ENCODE measurements at places on chromosomes 4 and X.

GRCh38 chr4:37715889-37716402 is 29.8 kb upstream of the RELL1 start:
- DNase-seq: no peak

GRCh38 chr4:35124106-35124505 is 1120.2 kb downstream of the ARAP2 start:
- no peak for DNase-seq

DNA sequence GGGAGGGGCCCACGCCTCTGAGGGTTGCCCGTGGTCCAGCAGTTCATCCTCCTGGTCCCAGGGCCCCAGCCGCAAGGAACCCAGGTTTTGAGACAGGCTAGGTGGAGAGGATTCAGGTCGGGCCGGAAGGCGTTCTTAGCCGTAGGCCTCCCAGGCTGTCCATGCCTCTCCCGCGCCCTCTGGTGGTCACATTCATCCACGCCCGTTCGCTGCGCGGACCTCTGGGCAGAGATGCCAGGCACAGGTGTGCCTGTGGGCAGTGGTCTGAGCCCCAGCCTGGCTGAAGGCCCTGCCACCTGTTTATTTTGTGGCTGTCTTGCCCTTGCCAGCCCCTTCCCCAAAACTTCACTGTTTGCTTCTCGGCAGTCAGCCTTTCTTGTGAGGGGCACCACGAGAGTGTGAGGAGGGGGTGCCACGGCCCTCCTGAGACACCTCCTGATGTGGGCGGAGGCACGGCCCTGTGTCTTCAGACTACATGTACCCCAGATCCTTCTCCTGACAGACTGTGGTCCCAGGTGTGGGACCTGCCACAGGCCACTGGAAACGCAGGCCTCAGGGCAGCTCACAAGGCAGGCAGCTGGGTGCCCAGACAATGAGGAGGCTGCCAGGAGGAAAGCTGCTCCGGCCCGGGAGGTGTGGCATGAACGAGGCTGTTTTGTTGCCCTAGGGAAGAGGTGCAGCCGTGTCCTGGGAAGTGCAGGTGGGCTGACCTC is 5.0 kb downstream of the UVSSA start:
- no peak for DNase-seq

DNA sequence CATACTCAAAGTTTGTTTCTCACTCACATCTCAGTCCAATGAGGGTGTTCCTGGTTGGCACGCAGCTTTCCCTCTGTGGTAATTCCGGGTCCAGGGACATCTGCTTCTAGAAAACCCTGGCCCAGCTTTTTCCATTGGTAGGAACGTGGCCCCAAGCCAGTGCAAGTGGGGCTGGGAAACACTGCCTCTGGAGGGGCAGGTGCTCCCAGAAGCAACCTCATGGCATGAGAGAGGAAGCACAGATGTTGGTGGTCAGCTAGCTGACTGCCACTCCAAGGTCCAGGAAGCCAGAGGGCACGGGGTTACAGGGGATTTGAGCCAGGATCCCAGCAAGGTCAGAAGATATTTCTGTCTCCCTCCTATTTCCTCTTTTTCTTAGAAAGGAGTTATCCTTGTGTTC is 47.5 kb downstream of the DCTD start:
- no peak for DNase-seq

- DNase-seq: no peak
Observed at GRCh38 chr4:115366390-115366789, 253.0 kb upstream of the NDST4 start.

DNA sequence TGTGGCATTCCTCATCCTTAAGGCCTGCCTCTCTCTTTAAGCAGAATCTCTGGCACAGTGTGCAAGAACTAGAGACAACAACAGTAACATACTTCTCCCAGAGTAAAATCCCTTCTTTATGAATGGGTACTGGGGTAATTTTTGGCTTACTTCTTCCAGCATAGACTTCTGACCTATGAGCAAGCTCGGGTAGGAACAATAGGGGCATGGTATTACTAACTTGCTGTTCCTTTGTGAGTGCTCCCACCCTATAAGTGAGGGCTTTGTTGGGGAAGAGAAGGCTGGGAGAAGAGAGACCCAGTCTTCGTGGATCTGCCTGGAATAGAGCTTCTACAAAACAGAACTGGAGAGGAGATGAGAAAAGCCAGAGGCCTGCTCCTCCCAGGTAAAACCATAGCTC is 30.2 kb downstream of the CLDN2 start:
- no peak for DNase-seq

- no peak for DNase-seq
Observed at GRCh38 chr4:80151981-80152380, 45.3 kb upstream of the PRDM8 start.

DNA sequence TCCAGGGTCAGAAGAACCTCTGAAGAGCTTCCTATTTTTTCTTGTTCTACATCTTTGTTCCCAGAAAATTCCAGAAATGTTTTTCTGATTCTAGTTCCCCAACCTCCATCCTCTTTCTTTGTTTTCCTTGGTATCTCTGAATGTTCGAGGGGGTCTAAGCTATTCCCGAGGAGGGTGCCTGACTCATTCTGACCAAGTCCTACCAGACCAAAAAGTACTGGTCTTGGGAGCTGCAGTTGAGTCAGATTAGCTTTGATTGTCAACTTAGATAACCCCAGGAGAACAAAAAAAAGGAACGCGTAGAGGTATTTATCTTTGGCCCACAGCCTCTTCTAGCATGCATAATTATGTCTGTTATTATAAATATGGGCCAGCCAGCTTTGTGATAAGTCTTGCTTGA is 12.1 kb upstream of the TENM3 start:
- DNase-seq: no peak

DNA sequence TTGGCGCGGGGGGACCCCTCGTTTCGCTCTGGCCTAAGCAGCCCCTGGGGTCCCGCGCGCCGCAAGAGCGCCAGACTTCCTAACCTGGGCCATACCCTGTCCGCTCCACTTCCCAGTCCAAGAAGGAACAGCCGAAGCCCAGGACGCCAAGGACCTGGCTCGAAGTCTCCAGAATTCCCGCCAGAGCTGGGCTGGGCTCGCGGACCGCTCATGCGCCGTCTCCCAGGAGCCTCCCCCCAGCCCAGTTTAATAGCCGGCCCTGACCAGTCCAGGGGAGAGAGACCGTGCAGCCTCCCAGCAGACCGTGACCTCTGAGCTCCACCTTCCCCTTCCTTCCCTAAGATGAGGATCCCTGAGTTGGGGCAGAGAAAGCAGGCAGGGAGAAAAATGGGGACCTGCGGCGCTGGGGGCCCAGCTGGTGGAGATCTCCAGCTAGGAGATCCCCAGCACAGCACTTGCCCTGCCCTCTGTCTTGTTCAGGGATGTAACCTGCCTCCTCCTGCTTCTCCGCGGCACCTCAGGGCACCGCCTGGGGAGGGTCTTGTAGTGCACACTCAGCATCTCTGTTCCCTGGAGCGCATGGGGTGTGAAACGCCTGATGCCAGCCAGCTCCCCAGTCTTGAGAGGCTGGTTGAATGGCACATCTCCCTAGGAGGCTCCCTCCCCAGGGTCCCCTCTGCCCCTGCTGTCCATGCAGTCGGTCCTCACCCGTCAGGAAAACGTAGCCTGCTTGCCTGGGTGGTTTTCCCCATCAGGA is 1.2 kb upstream of the LETM1 start:
- no peak for DNase-seq

DNA sequence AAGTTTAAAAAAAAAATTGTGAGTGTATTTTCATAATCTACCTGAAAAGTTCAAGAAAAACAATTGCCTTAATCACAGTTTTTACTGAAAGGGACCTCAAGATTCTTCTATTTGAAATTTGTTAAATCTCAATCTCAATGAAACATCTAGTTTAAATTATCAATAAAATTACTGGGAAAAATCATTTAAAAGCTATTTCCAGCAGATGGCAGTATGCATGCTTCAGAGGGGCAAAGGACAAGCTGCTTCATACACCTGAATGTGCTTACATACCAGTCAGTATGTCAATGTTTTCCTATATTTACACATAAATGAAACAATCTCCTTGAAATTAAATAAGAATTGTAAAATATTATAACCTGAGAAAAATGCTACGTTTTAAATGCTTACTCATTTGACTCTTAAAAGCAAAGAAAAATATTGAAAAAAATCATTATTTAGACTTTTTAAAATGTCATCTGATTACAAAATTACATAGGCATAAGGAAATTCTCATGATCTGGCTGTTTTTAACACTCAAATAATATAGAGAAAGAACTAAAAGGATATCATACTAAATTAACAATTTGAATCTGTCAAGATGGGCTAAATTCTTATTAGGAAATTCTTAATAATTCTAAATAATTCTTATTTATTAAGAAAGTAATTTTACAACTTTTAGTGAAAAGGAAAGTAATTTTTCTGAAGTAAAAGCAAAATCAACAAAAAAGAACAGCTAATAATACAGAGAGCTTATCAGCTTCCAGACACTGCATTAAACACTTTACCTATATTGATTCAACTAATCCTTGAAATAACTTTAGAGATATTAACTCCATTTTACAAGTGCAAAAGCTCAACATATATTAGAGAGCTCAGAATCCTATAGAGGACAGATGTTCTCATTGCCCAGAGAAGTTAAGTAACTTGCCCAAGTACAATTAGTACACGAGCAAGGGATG is 242.1 kb downstream of the ADAMTS3 start:
- DNase-seq: no peak
